Renal cortex interstitium (tissue), 15 donors: ENCODE measurements at places on chromosomes 5 and 9. TPM values are rescaled to one million over a fixed set of nuclear protein-coding genes. Genes with fewer than 3 reads are reported as not detected.

DNA sequence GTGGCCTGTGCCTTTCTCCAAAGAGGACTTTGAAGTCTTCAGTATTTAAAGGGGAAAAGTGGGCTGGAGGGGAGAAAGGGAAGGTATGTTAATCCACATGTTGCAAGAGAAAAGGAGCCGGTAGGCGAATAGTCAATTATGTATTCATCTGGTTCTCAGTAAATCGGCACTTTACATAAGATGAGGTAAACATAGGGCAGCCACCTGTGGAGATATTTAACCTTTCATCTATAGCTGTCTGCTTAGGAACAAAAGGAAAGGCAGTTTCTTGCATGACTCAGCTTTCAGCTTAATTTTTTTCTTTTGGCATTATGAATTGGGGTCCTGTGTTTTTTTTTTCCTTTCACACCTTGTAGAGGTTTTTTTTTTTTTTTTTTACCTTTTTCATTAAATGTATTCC is 42.2 kb downstream of the FGD3 start:
- DNase-seq: no peak

Gene ACTL7B
- not detected for polyA plus RNA-seq

DNA sequence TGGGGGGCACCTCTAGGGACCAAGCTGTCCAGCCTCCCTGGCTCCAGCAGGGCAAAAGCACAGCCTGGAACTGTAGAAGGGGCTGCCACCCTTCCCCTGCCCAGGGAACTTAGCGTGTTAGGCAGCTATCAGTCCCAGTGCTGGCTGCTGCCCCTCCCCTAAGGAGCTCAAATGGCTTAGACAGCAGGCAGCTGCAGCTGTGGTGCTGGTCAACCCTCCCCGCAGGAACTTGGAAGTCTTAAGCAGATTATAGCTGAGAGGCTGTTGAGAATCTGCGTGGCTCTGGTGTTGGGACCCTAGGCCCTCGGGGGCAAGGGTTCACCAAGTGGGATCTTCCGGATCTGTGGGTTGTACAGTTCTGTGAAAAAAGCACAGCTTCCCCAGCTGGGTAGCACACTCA is 536.5 kb upstream of the CDH10 start:
- no peak for DNase-seq

GRCh38 chr5:126280846-126281245 is 142.4 kb upstream of the GRAMD2B start:
- no peak for DNase-seq

Gene MAN2A1
- polyA plus RNA-seq: 75.7 TPM

Gene NUTM2F
- polyA plus RNA-seq: not detected

- DNase-seq: peak; percentile 77
Observed at GRCh38 chr5:150486402-150487198, 21.3 kb upstream of the NDST1 start.

- no peak for DNase-seq
Observed at GRCh38 chr9:14524873-14525515, 168.2 kb downstream of the ZDHHC21 start.

Gene IQGAP2
- polyA plus RNA-seq: 68.2 TPM

DNA sequence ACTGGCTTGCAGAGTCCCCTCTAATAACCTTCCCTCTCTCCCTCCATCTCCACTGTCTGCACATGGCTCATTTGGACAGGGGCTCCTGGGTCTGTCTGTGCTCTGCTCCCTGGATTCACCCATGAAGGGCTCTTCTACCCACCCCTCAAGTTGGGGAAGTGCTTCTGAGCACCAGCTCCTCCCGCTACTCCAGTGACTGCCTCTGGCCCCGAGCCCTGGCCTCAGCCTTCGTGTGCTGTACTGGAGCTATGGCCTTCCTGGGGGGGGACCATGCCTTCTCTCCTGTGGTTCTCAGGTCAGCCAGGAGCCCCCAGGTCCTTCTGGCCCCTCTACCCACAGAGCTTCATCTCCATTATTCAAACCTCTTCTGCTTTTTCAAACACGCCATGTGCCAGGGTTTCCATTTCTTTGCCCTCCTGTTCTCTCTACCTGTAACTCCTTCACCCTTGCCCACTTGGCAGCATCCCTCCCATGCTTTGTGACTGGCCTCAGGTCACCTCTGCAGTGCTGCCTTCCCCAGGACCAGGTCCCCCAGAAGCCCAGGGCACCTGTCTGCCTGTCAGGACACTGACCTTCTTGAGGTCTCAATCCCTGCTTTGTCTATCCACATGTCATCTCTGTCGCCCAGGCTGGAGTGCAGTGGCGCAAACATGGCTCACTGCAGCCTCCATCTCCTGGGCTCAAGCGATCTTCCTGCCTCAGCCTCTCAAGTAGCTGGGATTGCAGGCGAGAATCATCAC is 9.5 kb downstream of the SH3PXD2B start:
- no peak for DNase-seq

GRCh38 chr9:86854898-86855523 is 92.3 kb downstream of the GAS1 start:
- peak; percentile 89 for DNase-seq
